ENCODE measurements at places on chromosomes 3 and 15.

DNA sequence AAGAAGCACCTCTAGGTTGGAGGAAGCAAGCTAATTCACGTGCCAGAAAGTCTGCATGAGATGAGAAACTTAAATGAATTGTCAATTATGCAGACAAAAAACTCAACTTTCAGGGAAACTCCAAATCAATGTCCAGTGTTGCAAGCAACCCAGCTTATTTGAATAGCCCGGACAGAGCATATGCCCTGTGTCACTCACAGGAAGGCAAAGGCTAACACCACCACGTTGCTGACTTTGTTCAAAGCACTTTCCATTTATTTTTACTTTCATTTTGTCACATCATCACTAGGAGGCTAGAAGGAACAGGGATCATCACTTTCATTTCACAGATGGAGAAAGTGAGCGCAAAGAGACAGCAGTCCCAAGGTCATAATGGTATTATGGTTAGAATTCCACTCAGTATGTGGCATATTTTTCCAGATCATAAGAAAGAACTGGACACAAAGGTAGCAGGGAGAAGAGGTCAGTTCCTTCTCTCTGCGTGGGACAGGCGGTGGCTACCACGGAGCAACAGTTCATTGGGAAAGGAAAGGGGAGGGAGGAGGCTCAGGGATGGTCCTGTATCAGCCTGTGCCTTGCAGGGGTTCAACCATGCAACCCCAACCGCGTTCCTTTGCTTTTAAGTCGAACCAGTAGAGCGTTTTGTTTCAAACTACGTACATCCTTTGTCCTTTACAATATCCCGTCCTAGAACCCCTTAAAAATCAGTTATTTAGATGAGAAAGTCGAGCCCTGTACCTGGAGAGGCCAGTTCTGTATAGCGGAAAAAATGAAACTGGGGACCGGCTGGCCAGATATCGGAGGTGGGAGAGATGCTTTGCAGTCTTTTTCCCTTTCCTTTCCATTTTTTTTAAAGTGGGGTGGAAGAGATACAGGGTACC lies 1.1 kb downstream of the HEG1 start:
- DNase-seq, result peak; percentile 78

- no peak for DNase-seq
Observed at GRCh38 chr15:69857686-69858391, 239.9 kb downstream of the TLE3 start.

GRCh38 chr3:172224560-172225214 lies 185.3 kb downstream of the FNDC3B start:
- no peak for DNase-seq

GRCh38 chr3:72597756-72598195 lies 250.5 kb downstream of the SHQ1 start:
- no peak for DNase-seq
